Activated T-helper 1 cell treated with anti-CD3 and anti-CD28 coated beads, Interleukin-2, amount 50 U/mL, for 16 hours (primary cell): ENCODE measurements at places on chromosomes 5 and 9.

DNA sequence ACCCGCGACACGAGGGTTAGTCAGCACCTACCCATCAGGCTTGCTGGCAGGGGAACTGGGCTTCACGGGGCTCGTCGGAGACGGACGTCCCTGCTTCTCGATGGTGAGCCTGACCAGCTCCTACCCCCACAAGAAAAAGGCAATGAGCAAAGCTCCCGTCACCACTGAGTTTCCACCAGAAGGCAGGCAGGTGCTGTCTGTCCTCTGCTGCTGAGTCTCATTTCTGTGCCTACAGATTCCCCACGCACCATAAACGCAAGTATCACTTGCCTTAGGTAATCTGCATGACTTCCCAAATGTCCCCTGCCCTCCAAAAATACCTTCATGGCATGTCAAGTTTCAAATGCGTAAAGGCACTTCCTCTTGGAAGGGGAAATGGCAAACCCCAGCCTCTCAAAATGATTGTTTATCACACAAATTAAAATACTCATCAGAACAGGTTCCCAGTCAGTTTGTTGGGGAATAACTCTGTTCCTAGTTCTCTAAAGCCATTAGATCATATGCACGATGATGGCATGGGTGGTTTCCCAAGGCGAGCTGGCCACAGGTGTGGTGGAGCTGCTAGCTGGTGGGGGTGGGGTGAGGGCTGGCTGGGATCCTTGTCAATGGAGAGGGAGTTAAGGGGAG, 85.0 kb downstream of the PRRT1B start:
- no peak for DNase-seq

DNA sequence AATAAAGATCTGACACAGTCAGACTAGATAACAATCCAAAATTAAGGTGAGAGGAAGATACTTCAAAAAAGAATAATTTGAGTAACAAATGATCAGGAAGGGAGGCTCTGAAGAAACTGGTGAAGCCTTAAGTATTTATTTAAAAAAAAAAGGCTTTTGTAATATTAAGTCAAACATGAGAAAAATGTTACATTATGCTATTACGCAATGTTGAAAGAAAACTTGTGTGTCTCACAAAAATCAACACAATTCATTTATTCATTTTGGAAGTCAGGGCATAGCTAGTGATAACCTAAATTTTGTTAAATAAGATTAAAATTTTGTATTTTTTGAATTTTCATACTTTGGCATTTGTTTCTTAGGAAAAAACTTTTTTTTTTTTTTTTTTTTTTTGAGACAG, 28.2 kb downstream of the WDR41 start:
- DNase-seq, result no peak

- DNase-seq, result no peak
These were observed 269.2 kb upstream of the ELAVL2 start for GRCh38 chr9:24095246-24095645.

DNA sequence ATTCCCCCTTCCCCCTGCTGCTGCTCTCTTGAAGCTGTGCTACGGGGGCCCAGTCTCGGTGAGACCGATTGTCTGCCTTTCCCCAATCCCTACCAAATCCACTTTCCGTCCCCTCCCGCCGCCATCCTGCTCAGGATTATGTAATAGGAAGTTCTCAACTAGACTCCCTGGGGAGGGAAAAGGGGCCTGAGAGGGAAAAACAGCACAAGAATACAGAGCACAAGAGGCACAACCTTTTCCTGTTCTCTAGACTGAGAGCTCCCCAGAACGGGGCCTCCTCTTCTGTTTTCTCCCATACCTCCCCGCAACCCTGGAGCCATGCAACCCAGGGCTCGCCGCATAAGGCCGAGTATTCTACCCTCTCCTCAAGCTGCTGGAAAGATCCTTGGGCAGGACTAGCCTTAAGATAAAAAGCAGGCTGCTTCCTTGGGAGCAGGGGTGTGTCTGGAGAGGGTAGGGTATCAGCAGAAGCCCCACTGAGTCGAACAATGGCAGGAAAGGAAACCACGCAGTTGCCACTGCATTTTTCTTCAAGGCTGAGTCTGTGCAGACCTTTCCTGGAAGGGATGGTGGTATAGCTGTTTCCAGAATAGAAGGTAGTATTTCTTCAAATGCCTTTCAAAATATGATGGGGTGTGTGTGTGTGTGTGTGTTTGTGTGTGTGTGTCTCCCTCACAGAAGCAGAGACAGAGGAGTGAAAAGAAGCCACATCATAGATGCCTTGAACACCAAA, 12.9 kb downstream of the MYORG start:
- no peak for DNase-seq

DNA sequence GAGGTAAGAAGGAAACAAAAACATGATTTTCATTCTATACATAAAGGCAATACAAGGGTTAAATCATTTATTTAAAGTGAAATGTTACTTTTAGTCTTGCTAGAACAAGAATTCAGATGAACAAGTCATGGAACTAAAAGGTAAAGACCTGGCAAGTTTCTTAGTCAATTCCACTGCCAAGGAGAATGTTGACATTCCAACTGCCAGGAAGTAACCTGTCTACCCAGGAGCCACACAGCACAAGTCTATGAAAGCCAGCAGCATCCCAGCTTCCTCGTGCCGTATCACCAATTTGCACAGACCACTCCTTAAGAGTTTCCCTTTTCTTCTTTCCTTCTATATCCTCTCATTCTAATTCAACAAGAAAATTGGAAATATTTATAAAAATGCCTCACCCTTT, 79.9 kb downstream of the SETX start:
- DNase-seq, result no peak

GRCh38 chr5:106331415-106331814, 1339.3 kb downstream of the EFNA5 start:
- no peak for DNase-seq

GRCh38 chr5:6675784-6676491, 37.3 kb upstream of the TENT4A start:
- DNase-seq, result no peak

DNA sequence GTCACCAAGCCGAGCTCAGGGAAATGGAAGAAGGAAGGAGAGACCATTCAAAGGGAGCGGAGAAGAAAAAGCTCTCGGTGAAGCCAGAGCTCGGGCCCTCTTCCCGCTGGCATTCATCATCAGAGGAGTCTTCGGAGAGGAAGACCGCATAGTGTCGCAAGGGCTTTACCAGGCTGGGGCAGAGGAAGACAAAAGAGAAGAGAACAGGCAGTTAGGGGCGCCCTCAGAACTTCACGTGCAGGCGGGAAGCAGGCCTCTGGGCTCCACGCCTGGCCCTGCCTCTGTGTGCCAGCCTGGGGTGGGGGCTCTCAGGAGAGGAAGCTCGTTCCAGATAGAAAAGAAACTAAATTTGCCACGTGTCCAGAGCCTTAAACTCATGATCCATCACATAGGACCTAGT, 31.7 kb downstream of the CRB2 start:
- no peak for DNase-seq

DNA sequence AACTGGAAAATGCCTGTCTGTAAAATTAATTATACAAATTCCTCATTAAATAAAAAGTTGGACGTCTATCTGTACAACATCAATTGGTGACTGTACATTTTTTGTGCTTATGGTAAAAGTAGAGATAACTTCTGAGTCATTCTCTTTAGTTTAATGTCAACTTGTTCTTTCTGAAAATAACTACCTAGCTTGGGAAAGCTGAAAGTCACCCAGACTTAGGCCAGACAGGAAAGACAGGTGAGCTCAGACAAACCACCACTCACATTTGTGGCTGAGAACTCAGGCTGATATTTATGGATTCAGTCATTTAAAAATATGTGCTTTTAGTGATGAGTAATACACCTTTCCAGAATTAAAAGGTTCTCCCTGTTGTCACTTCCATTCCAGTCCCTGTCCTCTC, 31.9 kb upstream of the ENTREP1 start:
- DNase-seq, result no peak

DNA sequence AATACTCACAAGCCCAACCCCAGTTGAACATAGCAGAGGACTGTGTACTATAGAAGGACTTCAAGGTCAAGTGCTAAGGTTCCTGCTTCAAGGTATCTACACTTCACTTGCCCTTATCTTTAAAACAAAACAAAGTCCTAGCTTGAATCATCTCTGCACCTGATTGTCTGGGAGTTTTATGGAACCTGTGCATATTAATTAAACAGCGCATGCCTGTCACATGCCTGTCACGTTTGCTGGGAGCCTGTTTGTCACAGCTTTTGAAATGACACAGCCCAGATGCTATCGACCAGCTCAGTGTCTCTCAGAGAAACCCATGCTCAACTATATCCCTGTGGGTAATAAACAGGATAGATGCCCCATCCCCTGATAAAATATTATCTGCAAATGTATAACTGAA, 476.0 kb downstream of the ZSWIM6 start:
- no peak for DNase-seq

- no peak for DNase-seq
These were observed 426.8 kb upstream of the CLINT1 start for GRCh38 chr5:158285698-158286097.

- no peak for DNase-seq
These were observed 110.0 kb upstream of the SPOCK1 start for GRCh38 chr5:137609127-137609526.

DNA sequence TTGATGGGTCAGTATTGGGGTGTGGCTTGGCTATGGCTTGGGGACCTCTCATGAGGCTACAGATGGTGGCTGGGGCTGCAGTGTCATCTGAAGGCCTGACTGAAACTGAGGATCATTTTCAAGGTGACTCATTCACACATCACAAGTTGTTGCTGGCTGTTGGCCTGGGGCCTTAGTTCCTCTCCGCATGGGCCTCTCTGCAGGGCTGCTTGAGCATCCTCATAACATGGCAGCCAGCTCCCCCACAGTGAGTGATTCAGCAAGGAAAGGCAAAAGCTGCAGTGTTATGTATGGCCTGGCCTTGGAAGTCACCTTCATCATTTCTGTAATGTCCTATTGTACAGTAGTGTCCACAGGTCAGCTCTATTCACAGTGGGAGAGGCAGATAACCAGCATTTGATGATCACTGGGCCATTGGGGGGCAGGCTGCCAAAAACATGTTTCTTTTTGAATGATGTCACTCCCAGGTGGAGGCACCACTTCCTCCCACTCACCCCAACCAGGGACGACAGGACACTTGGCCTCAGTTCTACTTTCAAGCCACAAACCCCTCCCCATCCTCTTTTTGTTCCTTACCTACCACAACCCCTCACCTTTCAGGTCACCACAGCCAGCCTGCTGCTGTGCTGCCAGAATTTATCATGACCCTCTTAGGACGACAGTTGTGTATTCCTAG, 14.4 kb downstream of the FGD3 start:
- no peak for DNase-seq

- no peak for DNase-seq
These were observed 164.9 kb downstream of the KDM4C start for GRCh38 chr9:6922680-6923079.

- DNase-seq, result no peak
These were observed 30.4 kb upstream of the KCNV2 start for GRCh38 chr9:2686911-2687310.

- no peak for DNase-seq
These were observed 438.7 kb downstream of the KDM4C start for GRCh38 chr9:7196467-7196866.

DNA sequence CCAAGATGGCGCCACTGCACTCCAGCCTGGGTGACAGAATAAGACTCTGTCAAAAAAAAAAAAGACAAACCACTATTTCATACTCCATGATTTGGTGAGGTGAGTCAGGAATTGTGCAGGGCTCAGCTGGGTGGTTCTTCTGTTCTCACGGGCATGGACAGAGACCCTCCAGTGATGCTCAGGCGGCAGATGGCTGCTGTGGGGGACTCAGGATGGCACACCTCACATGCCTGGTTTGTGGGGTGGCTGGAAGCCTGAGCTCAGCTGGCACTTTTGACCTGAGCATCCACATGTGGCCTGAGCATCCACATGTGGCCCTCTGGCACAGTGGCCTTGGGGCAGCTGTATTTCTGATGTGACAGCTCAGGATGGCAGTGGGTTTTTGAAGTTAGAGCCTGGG, 217.2 kb downstream of the IRX2 start:
- DNase-seq, result no peak

DNA sequence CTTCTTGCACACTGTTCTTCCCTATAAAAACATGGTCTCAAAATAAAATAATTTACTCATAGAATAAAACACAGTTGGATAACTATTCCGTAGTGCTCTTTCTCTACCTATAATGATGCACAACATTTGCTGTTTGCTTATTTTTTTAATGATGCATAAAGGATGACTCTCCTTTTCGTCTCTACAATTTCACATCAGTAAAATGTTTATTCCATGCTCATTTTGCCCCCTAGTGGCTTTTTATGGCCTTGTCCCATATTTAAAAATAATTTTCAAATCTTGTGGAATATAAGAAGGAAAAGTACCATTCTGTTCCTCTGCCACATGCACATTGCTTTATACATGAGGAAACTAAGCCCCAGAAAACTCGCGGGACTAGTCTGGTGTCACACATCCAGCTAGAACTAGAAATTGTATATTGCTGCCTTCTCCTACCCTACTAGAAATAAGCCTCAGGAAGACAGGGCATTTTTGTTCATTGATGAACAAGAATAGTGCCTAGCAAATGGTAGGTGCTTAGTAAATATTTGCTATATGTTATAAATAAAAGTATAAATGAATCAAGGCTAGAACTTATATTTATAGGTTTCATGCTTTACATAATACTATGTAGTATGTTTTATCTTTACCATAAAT, 12.7 kb downstream of the KCTD16 start:
- DNase-seq, result no peak

- no peak for DNase-seq
These were observed 68.4 kb downstream of the RAD23B start for GRCh38 chr9:107351382-107352045.

- no peak for DNase-seq
These were observed 46.5 kb downstream of the PIP5K1B start for GRCh38 chr9:68751556-68751955.

GRCh38 chr9:121550569-121551512, 51.2 kb upstream of the GGTA1 start:
- DNase-seq, result peak; percentile 43

- DNase-seq, result no peak
These were observed 18.5 kb upstream of the PPP2R2B start for GRCh38 chr5:146897061-146897460.

DNA sequence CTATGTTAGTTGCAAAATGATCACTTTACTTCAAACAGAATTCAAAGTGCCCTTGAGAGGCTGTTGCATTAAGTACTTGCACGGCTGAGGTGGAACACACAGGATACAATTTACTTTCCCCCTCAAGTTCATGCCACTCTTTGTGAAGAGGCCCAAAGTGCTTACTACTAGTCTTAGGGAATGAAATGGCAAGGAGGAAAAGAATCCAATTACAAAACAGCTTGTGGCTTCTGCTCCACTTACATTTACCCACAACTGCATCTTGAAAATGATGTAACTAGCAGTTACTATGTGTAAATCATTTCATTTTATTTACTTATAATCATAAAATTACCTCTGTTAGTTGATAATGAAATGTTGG, 14.6 kb downstream of the FOXD1 start:
- no peak for DNase-seq

GRCh38 chr9:134488331-134489280, 153.0 kb upstream of the COL5A1 start:
- DNase-seq, result no peak
